Activated CD8-positive, alpha-beta memory T cell treated with anti-CD3 and anti-CD28 coated beads, Interleukin-2, amount 10 ng/mL, durations not matched to agents 7 days and 5 days (primary cell): ENCODE measurements at places on chromosomes 2 and 18. TPM values are rescaled to one million over a fixed set of nuclear protein-coding genes. Genes with fewer than 3 reads are reported as not detected.

DNA sequence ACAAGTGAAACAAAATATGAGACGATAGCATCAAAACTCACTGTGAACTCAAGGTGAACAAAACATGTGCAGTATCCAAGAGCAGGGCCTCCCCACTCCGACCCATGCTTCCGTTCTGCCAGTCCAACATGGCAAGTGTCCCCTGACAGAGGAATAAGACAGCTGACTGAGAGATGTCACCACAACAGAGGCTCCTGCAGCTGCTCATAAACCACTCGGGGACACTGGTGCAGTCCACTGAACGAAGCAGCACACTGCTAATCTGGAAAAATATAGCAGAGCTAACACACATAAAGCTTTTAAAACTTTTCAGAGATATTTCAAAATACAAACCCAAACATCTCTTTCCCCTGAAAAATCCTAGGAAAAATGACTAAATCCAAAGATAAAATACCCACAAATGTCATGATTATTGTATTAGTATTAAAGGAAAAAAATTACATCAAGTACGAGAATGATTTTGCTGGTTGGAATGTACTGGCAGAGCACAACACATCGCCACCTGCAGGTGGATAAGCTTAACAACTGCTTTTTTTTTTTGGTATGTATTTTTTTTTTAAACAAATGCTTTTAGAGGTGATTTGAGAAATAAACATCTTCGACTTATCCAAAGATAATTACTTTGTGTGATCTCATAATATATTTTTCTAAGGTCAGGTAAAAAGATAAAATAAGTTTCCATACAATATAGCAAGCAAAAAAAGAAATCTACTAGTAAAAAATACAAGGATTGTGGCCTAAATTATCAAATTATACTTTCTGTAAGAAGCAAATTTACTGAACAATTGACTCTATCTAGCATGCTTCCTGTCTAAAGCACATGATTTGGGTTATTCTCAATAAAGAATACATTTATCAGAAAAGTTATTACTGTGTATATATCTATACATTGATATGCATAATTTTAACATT lies 18.6 kb downstream of the THADA start:
- no peak for DNase-seq

DNA sequence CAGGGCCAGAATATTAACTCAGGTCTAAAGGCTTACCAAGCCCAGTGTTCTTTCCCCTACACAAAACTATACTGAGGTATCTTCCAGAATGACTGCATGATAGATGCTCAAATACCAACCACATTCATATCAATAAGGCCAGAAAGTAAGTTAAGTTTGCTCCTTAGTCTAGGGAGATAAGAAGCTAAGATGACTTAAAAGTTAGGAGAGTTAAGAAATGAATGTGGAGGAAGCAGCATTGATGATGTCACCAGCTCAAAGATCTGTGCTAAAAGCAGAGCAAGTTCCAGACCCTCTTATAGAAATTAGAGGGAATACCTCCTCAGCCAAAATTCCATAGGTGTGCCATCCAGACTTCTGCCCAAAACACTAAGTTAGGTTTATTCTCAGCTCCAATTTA lies 6.1 kb downstream of the PPP4R1 start:
- no peak for DNase-seq

Gene RGPD3
- total RNA-seq = not detected

GRCh38 chr18:28735731-28736130 lies 558.8 kb upstream of the CDH2 start:
- no peak for DNase-seq

- DNase-seq = no peak
Observed at GRCh38 chr18:6150430-6150829, 255.1 kb upstream of the TMEM200C start.

DNA sequence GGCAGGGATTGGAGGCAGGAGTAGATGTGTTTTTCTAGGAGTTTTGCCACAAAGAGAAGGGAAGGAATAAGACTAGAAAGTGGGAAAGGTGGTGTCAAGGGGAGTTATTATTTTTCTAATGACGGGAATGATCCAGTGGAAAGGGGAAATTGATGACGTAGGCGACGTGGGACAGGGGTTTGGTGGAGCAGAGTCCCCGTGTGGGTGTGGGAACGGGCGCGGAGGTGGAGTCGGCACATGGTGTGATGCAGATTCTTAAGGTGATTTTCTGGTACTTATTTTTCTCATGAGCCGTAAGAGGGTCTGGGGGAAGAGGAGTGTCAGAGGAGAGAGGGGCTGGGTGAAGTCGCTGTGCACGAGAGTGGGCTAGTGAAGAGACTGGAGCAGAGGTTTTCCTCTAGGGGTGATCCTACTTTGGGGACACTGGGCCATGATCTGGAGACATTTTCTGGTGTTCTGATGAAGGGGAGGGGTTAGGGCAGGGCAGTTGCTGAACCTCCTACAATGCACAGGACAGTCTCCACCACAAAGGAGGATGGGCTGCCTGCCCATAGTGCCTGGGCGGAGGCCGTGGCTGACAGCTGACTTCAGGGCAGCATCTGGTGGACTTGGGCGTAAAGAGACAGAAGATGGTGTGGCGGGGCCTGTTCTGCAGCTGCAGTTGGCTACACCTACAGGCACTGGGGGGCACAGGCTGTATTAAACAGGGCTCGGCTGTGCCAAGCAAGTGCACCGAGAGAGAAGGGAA lies 30.0 kb downstream of the TRAF3IP1 start:
- no peak for DNase-seq

- DNase-seq = no peak
Observed at GRCh38 chr2:99797475-99797874, 307.7 kb upstream of the REV1 start.

- no peak for DNase-seq
Observed at GRCh38 chr2:189238903-189239302, 59.3 kb upstream of the COL5A2 start.

Gene REG3G
- not detected for total RNA-seq

DNA sequence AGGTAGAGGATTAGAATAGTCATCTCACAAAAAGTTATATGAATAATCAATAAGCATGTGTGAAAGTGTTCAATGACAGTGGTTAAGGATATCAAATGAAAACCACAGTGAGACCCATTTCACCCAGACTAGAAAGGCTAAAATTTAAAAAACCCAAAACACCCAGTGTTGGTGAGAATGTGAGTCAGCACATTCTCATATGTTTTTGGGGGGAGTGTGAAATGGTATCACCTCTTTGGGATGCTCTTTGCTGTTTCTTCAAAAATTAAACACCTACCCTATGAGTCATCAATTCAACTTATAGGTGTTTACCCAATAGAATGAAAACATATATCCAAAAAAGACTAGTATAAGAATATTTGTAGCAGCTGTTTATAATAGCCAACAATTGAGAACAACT lies 69.8 kb downstream of the MAP3K20 start:
- no peak for DNase-seq

- DNase-seq = no peak
Observed at GRCh38 chr2:167187049-167187727, 298.9 kb downstream of the XIRP2 start.

GRCh38 chr2:11777066-11777782 lies 30.8 kb downstream of the LPIN1 start:
- no peak for DNase-seq

DNA sequence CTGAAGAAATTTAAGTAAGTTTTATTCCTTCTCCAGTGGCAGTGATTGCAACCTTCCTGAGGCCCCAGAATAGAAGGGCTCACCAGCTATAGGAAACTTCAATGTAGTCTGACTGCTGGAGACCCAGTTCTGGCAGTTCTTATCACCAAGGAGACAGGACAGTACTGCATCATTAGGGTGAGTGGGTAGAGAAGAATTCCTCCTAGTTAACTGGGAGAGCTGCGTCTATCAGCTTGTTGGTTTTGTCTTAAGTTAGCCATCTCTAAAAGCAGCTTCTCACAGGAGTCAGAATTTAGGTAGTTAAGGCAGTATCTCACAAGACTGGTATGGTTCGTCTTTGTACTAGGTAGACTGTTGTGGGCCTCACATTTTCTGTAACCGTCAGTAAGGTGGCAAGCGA lies 3.3 kb upstream of the MSTN start:
- DNase-seq = no peak

GRCh38 chr2:99238599-99238998 lies 16.9 kb downstream of the LYG2 start:
- no peak for DNase-seq

DNA sequence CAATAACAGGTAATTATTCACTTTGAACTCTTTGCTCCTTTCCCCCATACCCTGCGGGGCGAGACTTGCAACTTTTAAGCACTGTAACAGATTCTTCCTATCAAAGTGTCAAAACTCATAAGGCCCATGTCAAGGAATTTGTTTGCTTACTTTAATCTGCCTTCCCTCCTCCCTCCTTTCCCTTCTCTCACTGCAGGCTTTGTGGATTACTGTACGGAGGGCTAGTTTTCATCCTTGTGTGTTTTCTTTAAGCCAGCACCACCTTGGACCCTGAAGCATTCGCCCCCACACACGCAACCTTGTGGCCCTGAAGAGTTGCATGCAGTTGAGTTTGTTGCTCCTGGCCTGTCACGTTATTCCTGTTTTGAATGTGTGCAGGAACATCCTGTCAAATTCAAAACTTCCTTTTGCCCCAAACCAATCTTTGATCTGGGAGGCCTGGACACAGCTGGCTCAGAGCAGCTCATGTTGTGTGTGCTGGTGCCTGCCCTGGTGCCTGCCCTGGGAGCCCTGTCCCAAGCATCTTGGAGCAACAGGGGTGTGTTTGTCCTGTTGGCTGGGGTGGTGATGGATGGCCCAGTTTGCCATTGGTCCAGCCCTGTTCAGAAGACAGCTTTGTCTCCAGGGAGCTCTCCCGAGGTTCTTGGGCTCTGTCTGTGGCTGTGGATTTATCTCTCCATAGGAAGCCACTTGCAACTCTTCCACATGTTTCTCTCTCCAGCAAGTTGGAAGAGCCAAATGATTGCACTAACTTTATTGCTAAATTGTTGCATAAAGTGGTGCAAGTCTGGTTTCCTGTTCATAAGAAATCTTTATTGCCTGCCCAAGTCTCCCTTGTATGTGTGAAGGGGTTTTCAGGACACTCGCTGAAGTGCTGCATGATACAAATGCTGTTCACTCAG lies 199.6 kb downstream of the VAPA start:
- DNase-seq = no peak

- DNase-seq = no peak
Observed at GRCh38 chr2:16881122-16881521, 215.5 kb upstream of the CYRIA start.

Gene DSEL
- total RNA-seq = 0.06 TPM

Gene GREB1
- 0.91 TPM for total RNA-seq

DNA sequence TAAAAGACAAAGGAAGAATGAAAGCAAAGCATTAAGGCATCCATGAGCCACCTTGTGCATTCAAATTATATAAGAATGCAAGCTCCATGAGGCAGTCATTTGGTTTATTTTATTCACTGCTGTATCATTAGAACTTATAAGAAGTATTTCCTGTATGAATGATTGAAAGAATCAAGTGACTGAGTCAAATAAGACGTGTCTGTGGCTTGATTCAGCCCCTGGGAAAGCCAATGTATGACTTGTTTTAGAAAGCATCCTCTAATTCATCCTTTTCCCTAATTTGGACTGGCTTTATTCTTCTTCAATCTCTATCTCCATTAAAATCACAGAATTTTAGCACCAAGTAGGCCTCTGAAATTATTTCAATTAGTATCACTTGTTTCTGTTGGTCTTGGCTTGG lies 461.1 kb downstream of the LPIN1 start:
- DNase-seq = no peak

- no peak for DNase-seq
Observed at GRCh38 chr2:152497481-152498052, 162.6 kb downstream of the FMNL2 start.

DNA sequence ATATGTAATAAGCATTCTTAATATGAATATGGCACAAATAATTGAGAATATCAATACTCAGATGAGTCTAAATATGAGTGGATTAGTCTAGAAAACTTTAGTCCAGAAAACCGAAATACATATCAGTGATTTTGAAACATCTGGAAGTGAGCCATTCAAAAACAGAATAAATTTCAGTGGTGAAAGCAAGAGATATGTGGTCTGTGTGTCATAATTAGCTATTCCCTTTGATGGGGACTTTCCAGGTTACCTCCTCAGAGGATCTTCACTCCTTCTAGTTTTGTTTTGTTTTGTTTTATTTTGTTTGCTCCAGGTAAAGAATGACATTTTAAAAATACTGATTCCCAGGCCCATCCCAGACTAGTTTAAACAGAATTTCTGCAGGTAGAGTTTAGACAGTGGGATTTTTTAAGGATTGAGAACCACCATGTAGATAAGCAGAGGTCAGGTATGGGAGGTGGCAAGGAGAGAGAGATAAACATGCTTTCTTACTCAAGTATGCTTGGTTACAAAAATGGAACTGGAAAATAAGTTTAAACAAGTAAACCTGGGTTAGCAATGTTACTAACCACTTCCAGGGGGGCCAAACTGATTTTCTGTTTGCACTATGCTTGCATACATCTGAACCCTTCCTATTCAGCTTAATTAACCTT lies 70.7 kb downstream of the NABP1 start:
- DNase-seq = no peak

Gene CUL3
- 79.8 TPM for total RNA-seq

Gene NEMP2
- total RNA-seq = 12.9 TPM

GRCh38 chr2:118980573-118980972 lies 38.6 kb downstream of the MARCO start:
- no peak for DNase-seq

Gene SFXN5
- total RNA-seq = 12.4 TPM

DNA sequence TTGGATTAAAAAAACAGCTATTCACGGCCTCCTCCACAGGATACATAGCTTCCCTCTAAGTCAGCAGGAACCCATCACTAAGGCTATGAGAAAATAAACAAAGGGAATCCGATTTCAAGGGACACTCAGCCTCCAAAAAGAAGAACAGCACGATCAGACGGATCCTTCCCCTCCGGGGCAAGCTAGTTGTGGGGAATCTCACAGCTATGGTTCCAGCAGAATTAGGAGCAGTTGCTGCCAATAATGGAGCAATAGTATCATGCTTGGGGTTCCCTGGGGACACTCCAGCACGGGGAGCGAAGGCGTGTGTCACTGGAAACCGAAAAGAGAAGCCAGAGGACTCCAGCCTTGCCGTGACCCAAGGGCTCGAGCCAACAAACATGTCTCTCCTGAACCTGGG lies 163.1 kb downstream of the TTC32 start:
- no peak for DNase-seq

DNA sequence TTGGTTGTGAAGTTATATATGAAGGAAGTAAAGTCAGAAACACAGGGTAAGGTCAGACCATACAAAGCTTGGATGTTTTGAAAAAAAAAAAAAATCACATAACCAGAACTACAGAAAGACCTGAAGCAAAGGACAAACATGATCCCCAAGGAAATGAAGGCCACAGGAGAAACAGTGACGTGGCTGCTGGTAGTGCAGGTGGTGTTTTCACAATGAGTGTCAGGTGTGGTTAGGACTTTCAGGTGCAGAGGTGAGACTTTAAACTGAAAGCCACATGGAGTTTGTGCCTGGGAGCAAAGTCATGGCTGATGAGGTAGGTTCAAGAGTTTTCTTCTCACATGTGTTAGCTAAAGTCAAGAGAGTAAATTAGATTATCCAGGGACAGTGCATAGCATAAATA lies 270.7 kb downstream of the PIEZO2 start:
- no peak for DNase-seq

GRCh38 chr2:20652673-20653575 lies 2.0 kb upstream of the HS1BP3 start:
- no peak for DNase-seq
